Stimulated activated CD4-positive, alpha-beta T cell treated with anti-CD3 and anti-CD28 coated beads, TNF-alpha, amount 100 ng/mL, for 24 hours (primary cell): ENCODE measurements at places on chromosomes 11 and 22.

DNA sequence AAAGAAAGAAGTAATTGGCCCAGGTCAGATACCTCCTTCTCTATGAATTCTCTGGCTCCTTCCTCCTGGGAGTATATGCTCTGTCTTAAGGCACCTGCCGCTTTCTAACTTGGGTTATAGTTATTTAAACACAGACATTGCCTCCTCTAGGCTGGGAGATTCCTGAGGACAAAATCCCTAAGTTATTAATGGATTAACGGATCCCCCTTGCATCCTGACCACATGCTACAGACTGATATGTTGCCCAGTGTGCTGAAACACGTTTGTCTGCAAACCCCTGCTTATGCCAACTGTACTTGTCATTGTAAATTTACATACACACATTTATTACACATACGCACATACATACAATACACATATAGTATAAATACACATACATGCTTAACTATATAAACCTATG is 35.3 kb downstream of the PACSIN2 start:
- no peak for DNase-seq

- DNase-seq, result no peak
Observed at GRCh38 chr11:118928870-118929500, 3.3 kb upstream of the BCL9L start.

GRCh38 chr22:39616051-39616450 is 45.5 kb downstream of the CACNA1I start:
- DNase-seq, result no peak

DNA sequence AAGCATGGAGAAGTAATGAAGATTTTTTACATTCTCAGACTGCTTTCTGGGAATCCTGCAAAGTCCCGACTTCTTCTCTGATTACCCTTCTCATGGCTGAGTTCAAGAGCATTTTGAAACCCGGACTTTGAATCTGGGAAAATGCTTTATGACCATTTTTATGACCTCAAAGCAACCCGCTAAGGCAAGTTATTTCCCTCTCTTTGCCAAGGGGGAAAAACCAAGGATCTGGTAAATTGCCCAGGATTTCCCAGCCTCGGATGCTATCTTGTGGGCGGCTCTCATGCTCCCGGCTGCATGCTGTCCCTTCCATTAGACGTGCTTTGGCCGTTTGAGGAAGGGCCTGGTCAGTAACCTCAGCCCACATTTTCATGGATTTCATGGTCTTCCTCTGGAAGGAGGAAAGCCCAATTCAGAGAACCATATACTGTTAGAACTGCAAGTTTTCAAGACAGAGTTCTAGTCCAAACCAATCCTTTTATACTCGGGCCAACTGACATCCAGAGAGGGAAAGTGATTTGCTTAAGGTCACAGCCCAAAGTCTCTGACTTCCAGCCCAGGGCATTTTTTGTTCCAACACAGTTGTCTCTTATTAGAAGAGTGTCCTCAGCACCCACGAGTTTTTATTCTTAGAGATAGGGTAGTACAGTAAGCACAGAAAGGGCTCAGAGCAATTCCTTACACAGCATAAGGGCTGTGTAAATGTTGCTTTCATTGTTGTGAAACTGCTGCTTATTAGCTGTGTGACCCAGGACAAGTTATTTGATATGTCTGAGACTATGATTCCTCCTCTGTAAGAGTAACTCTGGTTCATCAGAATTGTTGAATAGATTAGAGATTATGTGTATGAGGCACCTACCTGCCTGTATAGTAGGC is 77.4 kb downstream of the NAV2 start:
- no peak for DNase-seq

DNA sequence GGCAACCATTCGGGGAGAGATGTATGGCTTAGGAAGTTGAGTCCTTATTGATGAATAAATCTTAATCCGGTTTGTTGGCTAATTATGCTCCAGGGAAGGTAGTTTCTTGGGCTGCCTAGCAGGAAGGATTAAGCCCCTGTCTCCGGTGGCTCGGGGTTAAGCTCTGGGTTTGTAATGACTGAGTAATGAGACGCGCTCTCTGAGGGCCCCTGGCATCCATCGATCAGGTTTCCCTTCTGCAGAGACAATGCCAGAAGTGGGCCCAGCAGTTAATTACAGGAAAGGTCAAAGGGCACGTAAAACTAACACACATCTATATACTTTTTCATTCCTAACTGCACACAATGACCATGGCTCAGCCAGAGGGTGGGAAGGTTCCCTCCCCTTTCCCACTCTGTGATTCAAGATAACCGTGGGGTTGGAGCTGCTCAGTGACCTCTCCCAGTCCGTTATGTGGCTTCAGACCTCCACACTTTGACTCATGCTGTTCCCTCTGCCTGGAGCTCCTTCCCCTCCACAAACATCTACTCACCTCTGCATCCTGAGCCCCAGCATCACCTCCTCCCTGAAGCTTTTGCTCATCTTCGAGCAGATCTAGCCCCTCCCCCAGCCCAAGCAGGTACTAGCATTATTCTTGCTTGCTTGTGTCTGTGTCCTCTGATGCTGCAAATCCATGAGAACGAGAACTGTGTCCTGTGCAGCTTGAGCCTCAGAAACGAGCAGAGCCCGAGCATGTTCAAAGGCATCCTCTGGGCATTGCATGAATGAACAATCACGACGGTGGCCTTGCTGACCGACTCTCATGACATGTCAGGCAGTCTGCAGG is 16.6 kb downstream of the SCUBE1 start:
- no peak for DNase-seq

GRCh38 chr11:103661185-103661584 is 375.3 kb upstream of the DDI1 start:
- DNase-seq, result no peak

- no peak for DNase-seq
Observed at GRCh38 chr11:103327721-103328120, 218.5 kb downstream of the DYNC2H1 start.

DNA sequence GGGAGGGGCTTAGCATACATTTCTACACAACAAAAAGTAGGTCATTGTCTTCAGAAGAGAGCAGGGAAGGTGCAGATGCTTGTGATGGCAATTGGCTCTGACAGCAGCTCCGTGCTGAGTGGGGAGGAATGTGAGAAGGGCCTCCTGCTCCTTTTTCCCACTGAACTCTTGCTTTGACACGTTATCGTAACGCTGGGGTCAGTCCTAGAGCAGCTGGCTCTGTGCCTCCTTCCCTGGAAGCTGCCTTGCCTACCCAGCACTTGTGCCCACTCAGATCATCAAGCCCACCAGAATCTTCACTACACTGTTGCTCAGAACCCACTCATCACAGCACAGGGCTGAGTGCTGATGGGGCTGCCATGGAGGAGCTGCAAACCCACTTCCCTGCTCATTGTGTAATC is 14.9 kb upstream of the NAV2 start:
- no peak for DNase-seq

DNA sequence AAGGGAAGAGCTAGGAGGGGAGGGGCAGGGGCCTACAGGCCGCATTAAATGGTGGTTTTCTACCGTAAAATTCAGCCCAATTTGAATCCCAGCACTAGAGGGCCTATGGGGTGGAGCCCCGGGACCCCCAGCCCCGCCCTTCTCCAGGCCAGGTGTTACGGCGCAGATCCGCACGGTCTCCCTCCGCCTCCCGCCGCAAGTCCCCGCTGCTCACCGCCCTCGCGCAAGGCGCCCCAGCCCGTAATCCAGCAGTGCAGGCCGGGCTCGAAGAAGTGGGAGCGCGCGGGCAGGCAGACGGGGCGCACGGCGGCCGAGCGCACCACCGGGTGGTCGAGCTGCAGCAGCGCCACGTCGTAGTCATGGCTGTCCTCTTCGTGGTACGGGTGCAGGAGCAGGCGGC is 17.3 kb downstream of the KCTD17 start:
- no peak for DNase-seq

DNA sequence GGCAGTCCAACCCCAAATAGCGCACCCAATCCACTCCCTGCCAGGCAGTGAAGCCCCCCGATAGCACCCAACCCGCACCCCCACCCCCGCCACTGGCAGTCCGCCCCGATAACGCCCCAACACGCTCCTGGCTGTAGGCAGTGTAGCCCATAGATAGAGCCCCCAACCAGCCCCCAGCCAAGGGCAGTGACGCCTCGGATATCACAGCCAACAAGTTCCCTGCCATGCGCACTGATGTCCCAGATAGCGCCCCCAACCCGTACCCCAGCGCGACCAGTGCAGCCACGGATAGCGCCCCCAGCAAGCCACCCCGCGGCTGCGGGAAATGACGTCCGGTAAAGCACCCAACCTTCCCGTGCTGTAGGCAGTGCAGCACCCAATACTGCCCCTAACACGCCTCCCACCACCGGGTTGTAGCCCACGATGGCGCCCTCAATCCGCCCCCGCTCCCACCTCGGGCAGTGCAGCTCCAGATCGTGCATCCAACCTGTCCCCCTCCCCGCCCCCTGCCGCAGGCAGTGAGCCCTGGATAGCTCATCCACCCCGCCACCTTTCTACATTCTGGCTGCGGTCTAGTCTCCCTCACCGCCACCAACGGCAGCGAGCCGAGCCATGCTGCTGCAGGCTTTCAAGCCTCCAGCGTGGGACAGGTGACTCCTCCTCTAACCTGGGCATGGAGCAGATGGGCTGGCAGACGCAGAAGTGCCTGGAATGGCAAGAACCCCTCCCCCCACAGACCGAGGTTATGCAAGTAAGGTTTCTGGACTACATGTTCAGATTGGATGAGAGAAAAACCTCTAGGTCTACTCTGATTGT is 625 bp downstream of the RFPL2 start:
- DNase-seq, result no peak

DNA sequence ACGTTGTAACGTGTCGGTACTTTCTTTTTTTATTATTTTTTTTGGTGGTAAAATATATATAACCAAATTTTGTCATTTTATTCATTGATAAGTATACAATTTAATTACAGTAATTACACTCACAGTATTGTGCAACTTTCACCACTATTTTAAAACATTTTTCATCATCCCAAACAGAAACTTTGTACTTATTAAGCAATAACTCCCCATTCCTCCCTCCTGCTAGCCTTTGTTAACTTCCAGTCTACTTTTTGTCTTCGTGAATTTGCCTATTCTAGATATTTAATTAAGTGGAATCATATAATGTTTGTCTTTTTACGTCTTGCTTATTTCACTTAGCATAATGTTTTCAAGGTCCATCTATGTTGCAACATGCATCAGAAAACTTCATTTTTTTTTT is 58.5 kb downstream of the STIM1 start:
- DNase-seq, result no peak

- no peak for DNase-seq
Observed at GRCh38 chr11:114195981-114196731, 100.0 kb upstream of the NNMT start.

GRCh38 chr11:124646148-124646547 is 23.5 kb downstream of the TBRG1 start:
- DNase-seq, result no peak

DNA sequence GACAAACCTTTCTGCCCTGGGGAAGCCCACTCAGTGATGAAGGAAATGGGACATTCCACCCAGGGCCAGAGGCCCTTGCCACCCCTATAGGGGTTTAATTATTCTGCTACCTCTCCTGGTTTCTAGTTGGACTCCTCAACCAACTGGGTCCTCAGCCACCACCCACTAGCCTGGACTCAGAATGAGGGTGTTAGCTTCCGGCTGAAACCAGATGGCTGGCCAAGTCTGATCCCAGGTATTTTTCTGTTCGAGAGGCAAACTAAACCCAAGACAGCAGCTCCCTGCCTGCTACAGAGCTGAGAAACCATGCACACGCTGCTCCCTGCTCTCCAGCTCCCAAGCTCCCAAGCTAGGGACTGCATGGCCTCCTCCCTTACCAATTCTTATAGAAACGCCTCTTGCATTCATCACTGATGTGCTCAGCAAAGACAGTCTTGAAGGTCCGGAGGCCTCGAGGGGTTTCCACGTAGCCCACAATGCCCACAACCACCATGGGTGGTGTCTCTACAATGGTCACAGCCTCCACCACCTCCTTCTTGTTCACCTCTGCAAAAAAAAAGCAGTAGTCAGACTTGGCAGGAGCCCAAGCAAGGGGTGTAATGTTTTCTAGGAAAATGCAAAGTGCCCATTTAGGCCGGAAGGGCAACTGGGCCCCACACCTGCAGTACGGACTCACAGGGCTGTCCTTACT is 2.2 kb downstream of the RPL3 start:
- DNase-seq, result no peak

- DNase-seq, result no peak
Observed at GRCh38 chr11:76275446-76275845, 69.1 kb upstream of the WNT11 start.

DNA sequence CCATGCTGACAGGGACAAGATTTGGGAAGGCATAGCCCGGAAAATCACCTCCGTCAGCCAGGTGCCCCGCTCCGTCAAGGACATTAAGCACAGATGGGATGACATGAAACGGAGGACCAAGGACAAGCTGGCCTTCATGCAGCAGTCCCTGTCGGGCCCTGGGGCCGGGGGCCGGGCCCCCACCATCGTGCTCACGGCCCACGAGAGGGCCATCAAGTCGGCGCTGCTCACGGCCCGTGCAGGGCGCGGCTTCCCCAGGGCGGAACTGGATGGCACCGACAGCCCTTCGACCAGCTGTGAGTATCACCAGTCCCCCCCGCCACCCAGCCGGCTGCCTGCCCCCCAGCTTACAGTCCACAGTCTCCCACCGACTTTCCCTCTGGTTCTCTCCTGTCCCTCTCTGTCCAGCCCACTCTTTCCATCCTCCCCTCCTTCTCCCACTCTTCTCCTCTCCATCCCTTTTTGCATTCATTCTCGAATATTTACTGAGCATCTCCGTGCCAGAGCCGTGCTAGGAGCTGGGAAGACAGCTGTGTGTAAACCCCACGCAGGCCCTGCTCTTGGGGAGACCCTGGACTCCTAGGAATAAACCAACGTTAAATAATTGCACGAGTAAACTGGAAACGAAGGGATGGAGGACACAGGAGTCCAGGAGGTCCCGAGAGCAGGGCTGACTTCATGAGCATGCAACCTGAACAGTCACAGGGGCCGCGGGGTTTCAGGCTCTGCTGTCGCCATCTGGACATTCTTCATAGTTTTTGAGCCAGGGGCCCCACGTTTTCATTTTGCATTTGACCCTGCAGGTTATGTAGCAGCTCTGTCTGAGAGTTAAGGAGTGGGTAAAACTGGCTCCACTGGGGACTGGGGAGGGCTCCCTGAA is 62.8 kb downstream of the PRDM11 start:
- no peak for DNase-seq

- no peak for DNase-seq
Observed at GRCh38 chr11:128689591-128689947, 4.3 kb upstream of the FLI1 start.

- DNase-seq, result no peak
Observed at GRCh38 chr22:25161916-25162530, 37.6 kb upstream of the CRYBB3 start.

DNA sequence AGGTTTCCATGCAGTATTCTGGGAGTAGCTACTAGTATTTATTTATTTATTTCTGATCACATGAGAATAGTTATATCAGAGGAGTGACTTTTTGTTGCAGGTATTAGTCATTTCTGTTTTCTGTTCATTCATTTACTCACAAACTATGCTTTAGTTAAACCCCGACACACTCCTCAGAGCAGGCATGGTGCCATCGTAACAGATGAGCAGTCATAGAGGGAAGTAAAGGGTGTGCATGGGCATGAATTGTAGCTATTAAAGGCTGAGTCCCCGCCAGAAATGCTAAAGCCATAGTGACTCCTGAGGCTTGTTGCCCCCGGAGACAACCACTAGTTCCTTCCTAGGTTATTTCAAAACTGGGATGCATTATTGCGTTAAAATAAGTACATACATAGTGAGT is 10.6 kb downstream of the JHY start:
- DNase-seq, result no peak

- DNase-seq, result no peak
Observed at GRCh38 chr11:91470656-91471055, 754.0 kb upstream of the FAT3 start.
